Activated CD4-positive, alpha-beta T cell treated with anti-CD3 and anti-CD28 coated beads, Interleukin-2, amount 10 ng/mL, durations not matched to agents 24 days and 14 days (primary cell): ENCODE measurements at places on chromosomes 12 and 14. TPM values are rescaled to one million over a fixed set of nuclear protein-coding genes. Genes with fewer than 3 reads are reported as not detected.

RTL1 gene
- not detected in 2 replicates for total RNA-seq

LTBP2 gene
- total RNA-seq, result 0.05 TPM in 1 of 2 replicates, not detected in the other

SPTB gene
- total RNA-seq, result not detected in 2 replicates

P2RX2 gene
- not detected in 2 replicates for total RNA-seq

DLK1 gene
- total RNA-seq, result not detected in 2 replicates

RASAL1 gene
- 0.52 and 1.1 TPM in 2 replicates for total RNA-seq

C1S gene
- total RNA-seq, result 1.9 and 2.6 TPM in 2 replicates

ABCC9 gene
- total RNA-seq, result 0.02 TPM in 1 of 2 replicates, not detected in the other

CFAP73 gene
- not detected in 2 replicates for total RNA-seq

OR6C2 gene
- not detected in 2 replicates for total RNA-seq

HIP1R gene
- 23.8 and 25.8 TPM in 2 replicates for total RNA-seq

MMP14 gene
- 2.1 and 3.2 TPM in 2 replicates for total RNA-seq

SLC5A8 gene
- not detected in 2 replicates for total RNA-seq

DUSP16 gene
- total RNA-seq, result 48.3 and 51.2 TPM in 2 replicates

MFAP5 gene
- total RNA-seq, result not detected in 2 replicates

CLEC2D gene
- 386 and 391 TPM in 2 replicates for total RNA-seq

PRH2 gene
- total RNA-seq, result not detected in 2 replicates

SRRM4 gene
- not detected in 2 replicates for total RNA-seq

DAO gene
- not detected in 2 replicates for total RNA-seq

SYCP3 gene
- 0.44 and 0.50 TPM in 2 replicates for total RNA-seq

ENDOU gene
- 0.09 TPM in 1 of 2 replicates, not detected in the other for total RNA-seq

SLC17A8 gene
- not detected in 2 replicates for total RNA-seq

TMEM132D gene
- total RNA-seq, result not detected in 2 replicates

MUCL1 gene
- total RNA-seq, result 0.54 and 0.84 TPM in 2 replicates

IL22 gene
- 2.4 and 3.1 TPM in 2 replicates for total RNA-seq

NRXN3 gene
- total RNA-seq, result not detected in 2 replicates

ITGA7 gene
- 0.65 and 1.5 TPM in 2 replicates for total RNA-seq

LHX5 gene
- total RNA-seq, result not detected in 2 replicates

POTEM gene
- total RNA-seq, result not detected in 2 replicates

DPF3 gene
- total RNA-seq, result 1.5 and 2.8 TPM in 2 replicates

CNTN1 gene
- total RNA-seq, result not detected in 2 replicates

CIROP gene
- not detected in 2 replicates for total RNA-seq

REP15 gene
- 0.69 and 0.77 TPM in 2 replicates for total RNA-seq

TEAD4 gene
- total RNA-seq, result 14.2 and 18.8 TPM in 2 replicates

CLEC4D gene
- total RNA-seq, result not detected in 2 replicates

DDX24 gene
- total RNA-seq, result 262 and 286 TPM in 2 replicates

FAM181A gene
- total RNA-seq, result not detected in 2 replicates

ZBTB42 gene
- total RNA-seq, result 4.9 and 5.5 TPM in 2 replicates

IL31 gene
- total RNA-seq, result 2.5 TPM in 2 replicates

ETFBKMT gene
- 0.52 and 0.84 TPM in 2 replicates for total RNA-seq

EXD2 gene
- 6.3 and 7.5 TPM in 2 replicates for total RNA-seq

CD163L1 gene
- not detected in 2 replicates for total RNA-seq
